A549 treated with Hydrocortisone at 1 μM for 4 hours (cell line): ENCODE measurements at places on chromosomes 6 and 20. TPM values are rescaled to one million over a fixed set of nuclear protein-coding genes. Genes with fewer than 3 reads are reported as not detected.

The NKAIN2 gene
- total RNA-seq, result not detected in 5 replicates

The TREM2 gene
- 0.10 to 0.13 TPM in 2 of 5 replicates, not detected in the others for total RNA-seq

The CLVS2 gene
- total RNA-seq, result 0.08 to 0.26 TPM (median 0.17 TPM) in 5 replicates

The OPN5 gene
- not detected in 5 replicates for total RNA-seq

The C6orf58 gene
- 0.12 to 0.18 TPM (median 0.18 TPM) in 3 of 5 replicates, not detected in the others for total RNA-seq

The DUSP15 gene
- total RNA-seq, result 0.39 to 1.0 TPM (median 0.83 TPM) in 5 replicates

The SLC35A1 gene
- total RNA-seq, result 8.3 to 10.7 TPM (median 9.0 TPM) in 5 replicates

The B3GAT2 gene
- total RNA-seq, result 0.02 to 0.06 TPM (median 0.03 TPM) in 4 of 5 replicates, not detected in the other

The BLCAP gene
- total RNA-seq, result 46.0 to 53.0 TPM (median 49.2 TPM) in 5 replicates

The HLA-DQA1 gene
- not detected in 5 replicates for total RNA-seq

The MARCKS gene
- total RNA-seq, result 13.3 to 18.8 TPM (median 15.5 TPM) in 5 replicates

The ZNF341 gene
- 3.1 to 4.2 TPM (median 3.7 TPM) in 5 replicates for total RNA-seq

The SLC2A10 gene
- not detected in 5 replicates for total RNA-seq

The PREP gene
- total RNA-seq, result 33.7 to 38.8 TPM (median 36.4 TPM) in 5 replicates

The REM1 gene
- total RNA-seq, result 0.67 to 0.99 TPM (median 0.78 TPM) in 5 replicates

The SRMS gene
- total RNA-seq, result 0.11 to 0.15 TPM (median 0.13 TPM) in 5 replicates

The TENT5A gene
- total RNA-seq, result 0.85 to 1.3 TPM (median 1.0 TPM) in 5 replicates

The MMS22L gene
- total RNA-seq, result 9.8 to 16.2 TPM (median 12.3 TPM) in 5 replicates

The OR2W1 gene
- total RNA-seq, result not detected in 5 replicates

The APOBEC2 gene
- not detected in 5 replicates for total RNA-seq

The CLPSL1 gene
- total RNA-seq, result not detected in 5 replicates

The NHLRC1 gene
- 1.3 to 2.0 TPM (median 1.8 TPM) in 5 replicates for total RNA-seq
